ENCODE measurements at places on chromosomes 7 and 10.

DNA sequence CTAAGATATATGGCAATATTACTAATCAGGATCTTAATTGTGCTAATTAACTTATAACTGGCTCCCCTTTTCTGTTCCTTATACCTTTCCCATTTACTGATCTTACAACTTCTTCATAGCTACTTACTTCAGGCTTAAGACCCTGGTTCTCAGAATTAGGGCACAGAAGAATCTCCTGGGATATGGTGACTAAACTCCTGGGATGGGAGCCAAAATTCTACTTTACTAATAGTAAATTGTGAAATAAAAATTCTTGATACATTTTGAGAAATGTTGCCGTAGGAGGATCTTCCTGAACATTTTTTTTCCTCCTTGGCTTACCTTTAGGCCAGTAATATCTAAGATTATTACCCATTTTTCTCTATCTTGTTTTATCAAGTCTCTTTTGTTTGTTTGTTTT lies 309.5 kb downstream of the ATRNL1 start:
- peak; percentile 73 for DNase-seq

DNA sequence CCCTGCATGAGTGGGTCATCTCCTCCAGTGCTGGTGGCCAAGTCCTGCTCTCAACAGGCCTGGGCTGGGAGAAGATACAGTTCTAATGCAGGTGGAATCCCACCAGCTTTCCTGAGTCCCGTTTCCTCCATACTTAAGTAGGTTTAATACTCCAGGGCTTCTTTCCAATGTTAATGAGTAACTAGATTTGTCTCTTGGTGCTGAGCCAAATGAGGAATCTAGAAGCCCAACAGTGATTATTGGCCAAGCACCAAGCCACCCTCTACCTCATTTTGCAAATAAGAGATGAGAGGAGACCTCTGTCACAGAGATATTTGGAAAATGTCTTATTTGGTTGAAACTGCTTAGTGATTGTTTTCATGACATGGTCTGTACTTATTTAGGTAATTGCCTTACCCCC lies 37.1 kb downstream of the STARD3NL start:
- DNase-seq = peak; percentile 26

- no peak for DNase-seq
Observed at GRCh38 chr7:20323595-20323994, 7.1 kb upstream of the ITGB8 start.

GRCh38 chr7:139589474-139589873 lies 66.0 kb downstream of the CLEC2L start:
- DNase-seq = peak; percentile 13

DNA sequence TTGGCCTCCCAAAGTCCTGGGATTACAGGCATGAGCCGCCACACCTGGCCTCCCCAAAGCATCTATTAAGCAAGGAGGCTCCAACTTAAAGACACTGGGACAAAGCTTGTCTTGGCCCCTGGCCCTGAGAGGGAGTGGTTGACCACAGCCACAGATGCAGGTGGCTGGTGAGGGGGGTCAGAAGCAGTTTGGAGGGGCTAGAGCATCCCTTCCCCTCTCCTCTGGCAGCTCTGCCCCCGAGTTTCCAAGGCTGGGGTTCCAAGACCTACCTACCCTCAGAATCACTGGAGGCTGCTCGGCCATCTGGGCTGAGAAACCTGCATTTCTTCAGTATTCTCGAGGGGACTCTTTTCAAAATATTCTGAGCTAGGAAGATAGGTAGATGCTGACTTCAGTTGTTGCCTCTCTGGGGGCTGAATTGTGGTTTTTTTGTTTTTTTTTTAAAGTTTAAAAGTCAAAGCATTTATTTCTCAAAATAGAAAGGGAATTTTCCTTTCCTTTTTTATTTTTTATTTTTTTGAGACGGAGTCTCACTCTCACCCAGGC lies 32.6 kb downstream of the DDIT4 start:
- DNase-seq = no peak

GRCh38 chr10:103905441-103905840 lies 12.5 kb downstream of the STN1 start:
- no peak for DNase-seq

Data from cardiac fibroblast (primary cell).